Tibial nerve (tissue), 4 donors: ENCODE measurements at places on chromosomes 16 and 17. TPM values are rescaled to one million over a fixed set of nuclear protein-coding genes. Genes with fewer than 3 reads are reported as not detected.

- no peak for DNase-seq
Measured at GRCh38 chr16:8655184-8655717, 19.2 kb upstream of the ABAT start.

GRCh38 chr16:63841271-63841670, 1280.6 kb downstream of the CDH11 start:
- no peak for DNase-seq

DNA sequence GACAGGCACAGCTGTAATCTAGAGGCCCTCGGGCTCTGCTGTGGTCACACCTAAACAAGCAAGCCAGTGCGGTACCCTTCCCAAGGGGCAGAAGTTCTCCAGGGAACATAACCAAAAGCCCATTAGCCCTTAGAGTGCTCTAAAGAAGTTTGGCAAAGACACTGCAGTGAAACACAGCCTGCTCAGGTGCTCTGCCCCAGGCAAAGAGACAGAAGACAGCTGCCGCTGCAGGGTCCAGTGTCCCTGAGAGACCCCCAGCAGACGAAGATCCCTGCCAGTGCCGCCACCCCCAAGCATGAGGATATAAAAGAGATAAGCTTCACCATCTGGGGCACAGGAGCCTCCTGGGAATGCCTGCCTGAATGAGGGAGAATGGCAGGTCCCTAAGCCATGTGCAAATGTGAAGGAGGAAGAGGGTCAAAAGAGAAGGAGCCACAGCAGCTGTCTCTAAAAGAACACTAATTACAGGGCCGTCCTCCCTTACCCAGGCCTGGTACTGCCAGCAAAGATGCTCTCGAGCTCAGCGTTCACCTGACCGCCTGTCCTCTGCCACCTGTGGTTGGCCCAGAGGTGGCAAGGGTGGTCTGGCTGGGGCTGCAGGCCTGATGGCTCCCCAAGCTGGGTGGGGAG, 29.7 kb downstream of the CUEDC1 start:
- DNase-seq, result no peak

GRCh38 chr17:38544839-38545209, 60.9 kb downstream of the SRCIN1 start:
- no peak for DNase-seq

- no peak for DNase-seq
Measured at GRCh38 chr17:31431852-31432658, 40.6 kb downstream of the RAB11FIP4 start.

GRCh38 chr16:86626966-86627365, 48.6 kb downstream of the FOXL1 start:
- DNase-seq, result no peak

Gene CCDC200
- not detected for total RNA-seq
